WTC11 (cell line): ENCODE measurements at places on chromosomes 13 and 19. TPM values are rescaled to one million over a fixed set of nuclear protein-coding genes. Genes with fewer than 3 reads are reported as not detected.

The ATP4B gene
- total RNA-seq = not detected in 3 replicates

The CGB3 gene
- not detected in 3 replicates for total RNA-seq

The FFAR3 gene
- total RNA-seq = not detected in 3 replicates

The PABPC3 gene
- total RNA-seq = 0.35 to 0.39 TPM (median 0.39 TPM) in 3 replicates
